ENCODE measurements at places on chromosomes 4 and X.

GRCh38 chr4:740656-741282 lies 35.1 kb downstream of the PCGF3 start:
- no peak overlapping the region for H3K27ac ChIP-seq
- peaks cover 6% of the 10 kb centered on the region for H3K36me3 ChIP-seq
- no peaks in the 10 kb centered on the region for H3K27me3 ChIP-seq
- H3K4me3 ChIP-seq, result no peak overlapping the region
- no peaks in the 10 kb centered on the region for H3K4me1 ChIP-seq

- H3K4me3 ChIP-seq, result no peak overlapping the region
- peaks cover 5% of the 10 kb centered on the region for H3K4me1 ChIP-seq
- no peaks in the 10 kb centered on the region for H3K36me3 ChIP-seq
- no peak for DNase-seq
- H3K27ac ChIP-seq, result no peak overlapping the region
- H3K27me3 ChIP-seq, result no peaks in the 10 kb centered on the region
These were observed 5.7 kb upstream of the TMEM192 start for GRCh38 chr4:165118256-165118909.

GRCh38 chrX:30196322-30196721 lies 19.0 kb upstream of the MAGEB2 start:
- no peaks in the 10 kb centered on the region for H3K4me1 ChIP-seq
- no peaks in the 10 kb centered on the region for H3K27me3 ChIP-seq
- H3K27ac ChIP-seq, result no peak overlapping the region
- no peaks in the 10 kb centered on the region for H3K36me3 ChIP-seq
- peak; percentile 15 for DNase-seq
- no peak overlapping the region for H3K4me3 ChIP-seq

DNA sequence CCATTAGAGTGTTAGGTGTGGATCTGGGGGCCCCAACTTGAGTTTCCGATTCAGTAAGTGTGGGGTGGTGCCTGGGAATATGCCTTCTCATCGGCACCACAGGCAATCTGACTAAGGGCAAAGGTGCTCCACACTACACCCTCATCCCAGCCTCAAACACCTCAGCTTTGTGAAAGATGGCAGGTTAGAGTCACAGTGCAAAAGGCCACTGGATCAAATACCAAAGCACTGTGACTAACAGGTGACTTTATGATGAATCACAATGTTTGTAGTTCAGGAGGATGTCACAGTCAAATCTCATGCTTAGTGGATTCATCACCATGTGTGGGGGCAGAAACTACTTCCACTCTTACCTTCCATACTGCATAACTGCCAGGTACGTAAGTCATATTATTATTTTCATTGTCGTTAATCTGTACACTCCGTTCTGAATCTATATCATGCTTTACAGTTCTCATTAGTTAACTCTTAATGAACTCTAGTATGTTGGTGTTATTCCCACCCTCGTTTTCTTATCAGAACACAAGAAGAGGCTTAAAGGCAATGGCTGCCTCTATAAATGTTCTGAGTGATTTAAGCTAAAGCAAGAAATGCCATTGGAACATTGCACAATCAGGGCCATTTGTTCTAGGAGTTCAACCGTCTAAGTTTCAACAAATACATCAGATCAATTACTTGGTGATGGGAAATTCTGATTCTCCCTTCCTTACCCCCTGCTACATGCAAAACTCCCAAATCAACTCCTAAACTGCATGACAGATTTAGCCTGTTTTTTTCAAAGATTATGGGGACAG lies 50.2 kb downstream of the PRKG2 start:
- DNase-seq, result peak; percentile 88
- H3K27ac ChIP-seq, result peak overlapping the region; percentile 72
- no peaks in the 10 kb centered on the region for H3K27me3 ChIP-seq
- H3K36me3 ChIP-seq, result no peaks in the 10 kb centered on the region
- peak overlapping the region; percentile 27 for H3K4me3 ChIP-seq

DNA sequence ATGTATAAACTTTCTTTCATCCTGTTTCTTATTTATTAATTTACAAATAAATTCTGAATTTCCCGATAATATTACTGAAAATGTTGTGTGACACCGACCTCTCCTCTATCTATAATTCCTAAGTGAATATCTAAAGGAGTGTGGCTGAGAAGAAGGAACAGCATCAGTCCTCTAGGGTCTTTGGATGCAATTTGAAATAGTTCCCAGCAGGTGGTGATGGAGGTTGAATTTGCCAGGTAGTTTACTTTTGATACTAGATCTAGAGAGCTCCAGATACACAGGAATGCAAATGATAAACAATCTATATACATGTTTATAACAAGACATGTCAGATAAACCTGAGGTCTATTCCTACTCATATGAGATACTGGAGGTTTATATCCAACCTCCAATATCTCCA lies 305.4 kb downstream of the PCDH18 start:
- H3K27me3 ChIP-seq, result no peaks in the 10 kb centered on the region
- no peak overlapping the region for H3K4me3 ChIP-seq
- H3K27ac ChIP-seq, result no peak overlapping the region
- 0 out of 2 replicates have a peak, but pooled peaks cover 7% of the 10 kb centered on the region for H3K4me1 ChIP-seq
- H3K36me3 ChIP-seq, result no peaks in the 10 kb centered on the region
